Colonic mucosa (tissue), 4 donors: ENCODE measurements at places on chromosomes 3 and 15. TPM values are rescaled to one million over a fixed set of nuclear protein-coding genes. Genes with fewer than 3 reads are reported as not detected.
A peak's percentile ranks its signal among the peaks of the same experiment; 100 is the strongest.

DNA sequence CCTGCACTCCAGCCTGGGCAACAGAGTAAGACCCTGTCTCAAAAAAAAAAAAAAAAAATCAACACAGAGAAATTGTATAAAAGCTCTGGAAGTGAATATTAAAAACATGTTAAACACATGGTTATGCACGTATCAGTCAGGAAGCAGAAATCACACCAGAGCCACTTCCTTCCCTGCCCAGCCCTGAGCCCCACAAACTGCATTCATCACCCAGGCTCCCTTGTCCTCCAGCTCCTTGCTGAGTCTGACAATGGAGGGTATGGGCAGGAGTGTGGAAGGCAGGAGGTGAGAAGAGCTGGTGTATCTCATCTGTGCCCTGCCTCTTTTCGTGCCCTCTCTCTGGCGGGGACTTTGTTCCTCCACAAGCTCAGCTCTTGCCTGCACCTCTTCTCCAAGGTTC lies 12.1 kb upstream of the LOXL1 start:
- DNase-seq, result no peak

Gene CHRNA7
- total RNA-seq, result 5.2 TPM

GRCh38 chr3:38039899-38040261 lies 872 bp downstream of the DLEC1 start:
- DNase-seq, result peak; percentile 73

DNA sequence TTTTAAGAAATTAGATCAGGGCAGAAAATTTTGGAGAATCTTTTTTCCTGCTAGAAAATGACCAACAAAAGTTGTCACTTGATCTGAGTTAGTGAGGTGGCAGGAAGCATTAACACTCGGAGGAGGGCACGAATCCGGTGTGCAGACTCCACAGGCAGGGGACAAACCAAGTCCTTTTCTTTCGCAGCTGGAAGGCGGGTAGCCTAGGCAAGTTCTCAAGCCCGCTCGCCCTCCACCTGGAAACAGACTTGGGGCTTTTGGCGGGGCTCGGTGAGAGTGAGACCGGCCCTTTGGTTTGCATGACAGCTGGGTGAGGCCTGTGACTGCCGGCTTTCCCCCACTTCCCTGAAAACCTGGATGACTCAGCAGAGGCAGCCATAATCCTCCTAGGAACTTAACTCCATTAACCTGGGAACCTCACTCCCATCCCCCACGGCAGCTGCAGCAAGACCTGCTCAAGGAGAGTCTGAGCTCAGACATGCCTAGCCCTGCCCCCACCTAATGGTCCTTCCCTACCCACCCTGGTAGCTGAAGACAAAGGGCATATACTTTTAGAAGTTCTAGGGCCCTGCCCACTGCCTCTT lies 134.8 kb downstream of the MFSD1 start:
- DNase-seq, result no peak

- no peak for DNase-seq
These were observed 937.3 kb downstream of the ROBO1 start for GRCh38 chr3:78830470-78830869.

Gene CAPN7
- total RNA-seq, result 33.9 TPM

DNA sequence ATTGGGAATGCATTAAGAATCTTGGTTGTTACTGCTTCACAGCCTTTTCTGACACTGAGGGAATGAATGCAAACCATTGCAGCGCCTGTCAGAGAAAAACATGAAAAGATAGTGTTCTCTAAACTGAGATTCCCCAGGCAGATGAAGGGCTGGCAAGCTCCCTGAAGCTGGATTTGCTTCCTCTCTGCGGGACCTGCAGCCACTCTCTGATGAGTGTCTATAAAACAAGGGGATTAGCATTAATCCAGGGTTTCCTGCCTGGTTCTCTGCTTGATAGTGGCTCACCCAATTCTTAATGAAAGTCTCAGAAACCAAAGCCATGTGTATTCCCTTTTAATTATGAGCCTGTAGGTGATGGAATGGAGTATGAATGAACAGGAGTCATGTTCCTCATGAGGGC lies 344.3 kb upstream of the UMPS start:
- no peak for DNase-seq

GRCh38 chr3:157463816-157464215 lies 27.2 kb downstream of the PTX3 start:
- no peak for DNase-seq

DNA sequence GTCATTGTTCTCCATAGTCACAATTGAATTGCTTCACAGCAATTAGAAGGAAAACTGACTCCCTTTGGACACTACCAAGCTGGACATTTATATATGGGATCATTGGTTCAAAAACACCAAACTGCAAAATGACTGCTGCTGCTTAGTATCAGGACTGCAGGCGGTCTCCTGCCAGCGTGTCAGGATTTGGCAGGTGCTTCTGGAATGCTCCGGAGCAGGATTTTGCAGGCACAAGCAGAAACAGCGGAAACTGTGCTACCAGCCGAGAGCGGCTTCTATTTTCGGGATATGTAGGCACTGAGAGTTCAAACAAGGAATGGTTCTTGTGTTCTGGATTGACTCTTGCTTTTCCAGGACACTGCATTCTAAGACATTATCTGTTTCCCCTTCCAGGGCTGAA lies 95.5 kb downstream of the SSR3 start:
- no peak for DNase-seq
